ENCODE measurements at places on chromosomes 16 and 17.

- DNase-seq, result no peak
Observed at GRCh38 chr16:31487071-31487719, 4.3 kb downstream of the SLC5A2 start.

GRCh38 chr17:71710816-71711215 is 410.0 kb upstream of the SOX9 start:
- DNase-seq, result no peak

GRCh38 chr17:68197091-68197996 is 50.5 kb upstream of the AMZ2 start:
- no peak for DNase-seq

DNA sequence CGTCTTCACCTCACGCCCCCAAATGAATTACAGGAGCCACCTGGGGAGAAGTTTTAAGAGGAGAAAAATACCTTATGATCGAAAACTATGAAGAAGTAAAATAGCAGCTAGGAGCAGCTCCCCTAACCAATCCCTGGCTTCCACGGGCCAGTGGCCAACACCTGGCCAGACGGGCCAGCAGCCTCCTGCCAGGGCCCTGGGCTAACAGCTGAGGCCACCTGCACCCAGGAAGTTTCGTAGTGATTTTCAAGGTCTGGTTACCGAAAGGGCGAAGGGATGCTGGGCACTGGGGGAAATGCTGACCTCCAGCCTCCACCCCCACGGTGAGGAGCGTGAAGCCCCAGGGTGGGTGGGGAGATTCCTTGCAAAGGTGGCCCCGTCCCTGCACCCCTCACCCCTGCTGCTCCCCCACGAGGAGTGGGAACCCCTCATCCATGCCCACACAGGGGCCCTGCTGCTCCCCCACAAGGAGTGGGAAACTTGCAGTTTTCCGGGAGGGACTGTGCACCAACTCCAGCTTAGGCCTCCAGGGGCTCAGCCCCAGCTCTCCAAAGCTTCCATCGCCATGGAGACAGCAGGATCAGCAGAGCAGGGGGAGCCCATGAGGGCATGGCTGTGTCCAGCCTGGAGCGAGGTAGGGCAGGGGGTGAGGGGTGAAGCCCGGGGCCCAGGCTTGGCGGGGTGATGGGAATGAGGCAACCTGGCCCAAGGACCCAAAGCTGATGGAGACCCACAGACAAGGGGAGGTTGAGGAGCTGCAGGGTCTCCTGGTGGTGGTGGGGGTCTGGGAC is 31.9 kb upstream of the ACSF3 start:
- no peak for DNase-seq

DNA sequence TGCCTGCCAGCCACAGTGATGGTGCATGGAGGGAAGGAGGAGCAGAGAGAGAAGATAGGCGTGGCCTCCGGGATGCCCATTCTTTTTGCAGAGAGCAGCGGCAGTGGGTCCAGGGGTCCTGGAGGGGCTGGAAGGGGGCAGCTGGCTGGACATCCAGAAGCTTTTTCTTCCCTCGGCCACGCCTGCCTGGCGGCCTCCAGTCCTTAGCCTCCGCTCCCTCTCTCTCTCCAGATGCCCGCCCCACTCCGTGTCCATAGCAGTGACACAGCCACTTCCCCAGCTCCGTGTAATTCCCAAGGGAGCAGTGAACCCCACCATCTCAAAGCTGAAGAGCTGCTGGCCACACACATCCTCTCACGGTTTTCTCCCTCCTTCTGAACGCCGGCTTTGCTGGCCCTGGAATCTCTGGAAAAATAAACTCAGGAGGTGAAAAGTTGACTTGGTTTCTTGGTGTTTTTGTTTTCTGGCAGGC is 26.3 kb upstream of the CDC42EP4 start:
- no peak for DNase-seq

DNA sequence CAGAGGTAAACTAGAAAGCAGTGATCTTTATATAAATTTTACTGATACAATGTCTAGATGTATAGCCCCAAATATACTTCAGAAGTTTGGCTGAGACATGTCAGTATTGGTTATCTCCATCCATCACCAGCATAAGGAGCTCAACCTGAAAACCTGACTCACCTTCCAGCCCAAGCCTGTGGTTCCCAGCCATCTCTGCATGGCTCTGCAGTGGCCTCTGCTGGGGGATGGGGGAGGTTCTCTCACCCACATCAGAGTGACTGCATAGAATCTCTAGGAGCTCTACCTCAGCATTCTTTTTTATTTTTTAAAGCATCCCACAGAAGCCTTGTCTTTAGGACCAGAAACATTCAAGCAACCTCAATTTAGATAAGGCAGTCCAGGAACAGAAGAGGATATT is 27.3 kb downstream of the USP7 start:
- peak; percentile 74 for DNase-seq

GRCh38 chr17:16916557-16916920 is 55.4 kb downstream of the TNFRSF13B start:
- DNase-seq, result no peak

DNA sequence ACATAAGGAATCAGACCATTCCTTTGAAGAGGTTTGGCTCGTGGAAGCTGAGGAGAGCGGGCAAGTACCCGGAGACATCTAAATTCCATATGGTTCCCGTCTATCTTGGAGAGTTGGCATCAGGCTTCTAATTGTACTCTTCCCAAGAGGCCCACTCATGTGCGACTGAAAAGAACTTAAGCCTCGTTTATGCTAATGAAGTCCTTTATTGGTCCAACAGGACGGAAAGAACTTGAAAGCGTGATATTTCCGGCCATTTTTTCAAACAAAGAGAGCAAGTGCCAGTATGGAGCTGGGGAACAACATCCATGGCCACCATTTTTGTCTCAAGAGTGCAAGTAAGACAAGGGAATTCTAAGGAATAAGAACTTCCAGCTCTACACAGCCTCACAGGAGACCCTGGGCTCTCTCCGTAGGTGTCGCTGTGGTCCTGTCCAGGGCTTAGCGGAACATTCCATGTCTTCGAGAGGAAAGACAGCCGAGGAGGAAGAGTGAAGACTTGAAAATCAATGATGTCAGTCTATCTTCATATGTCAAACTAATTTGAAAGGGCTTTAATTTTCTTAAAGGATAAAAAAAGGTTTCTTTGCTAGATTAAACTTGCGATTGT is 566.0 kb upstream of the PSMD7 start:
- no peak for DNase-seq

GRCh38 chr17:8091033-8091687 is 3.6 kb upstream of the ALOX12B start:
- no peak for DNase-seq

GRCh38 chr17:19338031-19338990 is 24.2 kb downstream of the B9D1 start:
- peak; percentile 60 for DNase-seq

DNA sequence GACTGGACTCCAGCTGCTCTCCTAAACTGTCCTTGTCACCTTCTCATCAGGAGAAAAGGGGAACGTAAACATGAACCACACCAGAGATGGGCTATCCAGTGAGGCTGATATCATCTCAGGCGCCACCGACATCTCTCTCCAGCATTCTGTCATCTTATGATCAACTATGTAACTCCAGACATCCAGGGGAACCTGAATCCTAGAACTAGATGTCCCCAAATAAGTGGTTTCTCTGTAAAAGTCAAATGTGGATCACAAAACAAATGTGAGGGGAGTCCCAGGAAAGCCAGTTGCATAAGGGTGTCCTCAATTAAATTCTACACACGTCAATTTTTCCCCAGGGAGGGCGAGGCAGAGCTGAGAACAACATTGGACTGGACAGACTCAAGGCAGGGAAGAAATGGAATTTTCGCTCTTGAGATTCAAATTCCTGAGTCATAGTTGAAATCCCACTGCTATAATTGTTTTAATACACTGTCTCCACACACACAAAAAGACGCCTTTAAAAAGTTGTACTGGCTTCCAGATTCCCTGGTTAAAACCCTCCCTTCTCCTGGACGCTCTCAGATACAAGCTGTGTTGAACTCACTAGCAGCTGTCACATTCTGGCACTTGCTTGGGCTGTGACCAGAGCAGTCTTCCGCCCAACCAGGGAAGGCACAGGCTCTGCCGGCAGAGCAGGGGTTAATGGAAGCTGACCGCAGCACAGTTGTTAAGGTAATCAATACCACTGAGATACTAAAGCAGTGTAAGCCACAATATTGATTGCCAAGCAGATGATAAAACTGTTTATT is 62.6 kb downstream of the ZFHX3 start:
- no peak for DNase-seq

- no peak for DNase-seq
Observed at GRCh38 chr17:48106802-48107136, 797 bp upstream of the SNX11 start.

GRCh38 chr16:57411362-57411976 is 6.9 kb downstream of the CCL17 start:
- no peak for DNase-seq

GRCh38 chr17:27519550-27519949 is 63.3 kb downstream of the KSR1 start:
- DNase-seq, result no peak

DNA sequence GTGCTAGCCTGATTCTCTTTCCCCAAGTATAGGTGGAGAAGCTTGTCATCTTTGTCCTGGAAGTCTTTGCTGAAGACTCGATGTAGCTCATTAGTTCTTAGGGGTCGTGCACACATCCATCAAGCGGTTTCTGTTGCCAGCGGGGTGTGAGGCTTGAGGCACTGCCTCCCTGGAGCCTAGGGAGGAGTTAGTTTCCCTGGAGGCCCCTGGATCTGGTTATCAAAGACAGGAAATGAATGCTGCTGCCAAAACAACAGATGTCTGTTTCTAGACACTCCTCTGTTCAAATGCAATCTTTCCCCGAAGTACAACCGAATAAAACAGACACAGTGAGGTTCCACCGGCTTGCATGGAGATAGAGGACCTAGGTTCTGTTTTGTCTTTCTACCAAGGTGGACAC is 17.5 kb downstream of the HS3ST4 start:
- no peak for DNase-seq

GRCh38 chr16:83943516-83944050 is 9.5 kb upstream of the OSGIN1 start:
- DNase-seq, result no peak

DNA sequence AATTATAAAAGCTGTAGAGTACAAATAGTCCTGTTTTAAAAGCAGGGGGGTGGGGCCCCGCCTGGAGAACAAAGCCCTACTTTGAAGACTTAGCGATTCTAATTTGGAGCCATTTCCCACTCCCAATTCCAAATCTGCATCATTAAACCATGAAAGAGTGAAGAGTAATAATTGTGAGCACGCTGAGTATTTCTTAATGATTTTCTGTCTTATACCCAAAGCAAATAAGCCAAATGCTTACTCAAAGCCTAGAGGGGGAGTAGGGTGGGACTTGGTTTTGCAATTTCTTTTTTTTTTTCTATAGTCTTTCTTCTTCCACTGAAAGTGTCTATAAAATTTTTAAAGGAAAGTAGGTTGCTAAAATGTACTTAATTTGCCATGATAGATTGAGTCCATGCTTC is 470.1 kb downstream of the TOX3 start:
- DNase-seq, result no peak

- no peak for DNase-seq
Observed at GRCh38 chr17:27927781-27928180, 34.6 kb upstream of the LYRM9 start.

DNA sequence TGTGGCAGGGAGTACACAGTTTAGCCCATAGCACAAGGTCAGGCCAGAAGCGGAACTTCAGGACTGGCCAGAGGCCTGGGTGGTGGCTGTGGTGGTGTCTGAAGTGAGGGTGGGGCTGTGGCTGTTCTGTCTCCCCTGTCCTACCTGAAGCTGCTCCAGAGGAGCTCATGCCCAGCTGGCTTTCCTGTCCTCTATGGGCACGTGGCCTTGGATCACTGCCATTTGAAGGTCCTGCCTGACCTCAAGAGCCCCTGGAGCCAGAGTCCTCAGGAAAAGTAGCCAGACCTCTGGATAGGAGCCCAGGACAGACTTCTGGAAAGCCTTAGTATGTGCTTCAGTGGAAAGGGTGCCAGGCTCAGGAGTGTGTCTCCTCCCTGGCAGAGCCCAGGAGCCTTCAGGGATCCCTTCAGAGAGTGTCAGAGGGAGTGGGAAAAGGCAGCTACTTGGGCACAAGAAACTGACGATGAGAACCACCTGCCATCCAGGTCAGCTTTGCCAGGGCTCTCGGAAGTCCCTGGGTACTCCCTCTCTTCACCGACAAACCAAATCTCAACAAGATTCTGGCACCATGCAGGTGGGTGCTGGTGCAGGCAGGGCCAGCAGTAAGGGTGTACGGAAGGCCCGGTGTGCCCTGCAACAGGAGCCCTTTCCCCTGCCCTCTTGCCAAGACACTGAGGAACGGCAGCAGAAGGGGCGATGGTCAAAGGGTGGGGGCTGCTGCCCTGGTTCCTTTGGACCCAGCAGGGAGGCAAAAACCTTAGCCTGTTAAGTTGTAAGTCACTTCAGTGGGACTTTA is 153.7 kb downstream of the NTN1 start:
- no peak for DNase-seq

GRCh38 chr16:16190546-16190945 is 32.7 kb downstream of the ABCC6 start:
- DNase-seq, result no peak

- DNase-seq, result no peak
Observed at GRCh38 chr17:50169881-50170459, 4.2 kb downstream of the SGCA start.

- no peak for DNase-seq
Observed at GRCh38 chr16:2833776-2834175, 3.7 kb downstream of the ZG16B start.

- no peak for DNase-seq
Observed at GRCh38 chr17:61323003-61323908, 76.4 kb upstream of the TBX2 start.

GRCh38 chr17:32299580-32300164 is 34.0 kb downstream of the RHBDL3 start:
- DNase-seq, result no peak

- DNase-seq, result no peak
Observed at GRCh38 chr16:5060073-5060641, 5.6 kb downstream of the C16orf89 start.

GRCh38 chr17:10077561-10078299 is 120.7 kb downstream of the GAS7 start:
- DNase-seq, result no peak

DNA sequence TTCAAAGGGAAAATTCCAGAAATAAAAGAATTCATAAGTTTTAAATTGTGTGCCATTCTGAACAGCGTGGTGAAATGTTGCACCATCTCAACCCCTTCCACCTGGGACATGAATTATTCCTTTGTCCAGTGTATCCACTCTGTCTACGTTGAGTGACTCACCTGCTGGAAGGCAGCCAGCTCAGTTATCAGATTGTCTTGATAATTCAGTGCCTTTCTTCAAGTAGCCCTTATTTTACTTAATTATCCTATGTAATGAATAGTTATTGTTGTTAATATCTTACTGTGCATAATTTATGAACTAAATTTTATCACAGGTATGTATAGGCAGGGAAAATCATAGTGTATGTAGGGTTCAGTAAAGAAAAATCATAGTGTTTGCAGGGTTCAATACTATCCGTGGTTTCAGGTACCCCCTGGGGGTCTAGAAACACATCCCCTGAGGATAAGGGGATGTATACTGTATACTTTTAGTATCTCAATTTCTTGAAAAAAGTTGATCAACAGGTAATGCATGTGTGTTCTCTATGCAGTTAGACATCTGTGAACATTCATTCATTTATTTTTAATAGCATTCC is 7.7 kb upstream of the PCTP start:
- no peak for DNase-seq
